Activated CD4-positive, alpha-beta T cell treated with anti-CD3 and anti-CD28 coated beads, Interleukin-2, Interleukin-4, amounts not matched to agents 100 ng/mL and 50 ng/mL, durations not matched to agents 16 hours and 8 hours (primary cell): ENCODE measurements at places on chromosomes 5 and 9.

DNA sequence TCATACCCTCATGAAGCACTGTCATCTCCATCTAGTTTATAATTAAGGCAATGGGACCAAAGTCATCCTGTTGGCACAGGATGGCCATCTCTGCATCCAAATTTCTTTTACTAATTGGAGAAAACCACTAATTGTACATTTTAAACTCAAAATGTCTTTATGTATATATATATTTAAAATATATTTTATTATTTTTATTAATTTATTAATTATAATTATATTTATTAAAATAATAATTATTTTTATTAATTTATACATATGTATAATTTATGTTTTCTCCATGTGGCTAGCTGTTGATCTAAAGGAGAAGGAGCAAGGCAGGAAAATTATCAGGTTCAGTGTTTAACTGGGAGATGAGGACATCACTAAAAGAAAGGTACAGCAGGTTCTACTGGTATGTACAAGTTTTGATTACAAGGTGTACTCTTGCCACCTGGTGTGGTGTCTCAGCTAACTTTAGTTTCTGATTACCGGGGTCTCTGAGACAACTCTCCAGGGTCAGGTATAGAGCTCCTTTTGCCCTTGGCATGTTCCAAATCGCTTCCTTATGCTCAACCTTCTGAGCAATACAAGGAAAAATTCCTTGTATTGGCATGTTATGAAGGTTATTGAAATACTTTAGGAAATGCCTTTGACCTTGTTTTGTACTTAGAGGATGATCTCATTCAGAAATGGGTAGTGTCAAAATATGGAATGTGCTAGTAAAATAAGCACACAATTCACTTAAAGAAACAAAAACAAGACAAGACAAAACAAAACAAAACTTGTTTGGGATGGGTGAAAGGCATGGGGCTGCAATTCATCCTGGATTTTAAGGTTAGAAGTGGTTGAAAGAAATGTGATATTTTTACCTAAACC is 79.6 kb downstream of the GHR start:
- DNase-seq, result no peak

GRCh38 chr9:98472216-98472615 is 216.8 kb upstream of the TBC1D2 start:
- no peak for DNase-seq

DNA sequence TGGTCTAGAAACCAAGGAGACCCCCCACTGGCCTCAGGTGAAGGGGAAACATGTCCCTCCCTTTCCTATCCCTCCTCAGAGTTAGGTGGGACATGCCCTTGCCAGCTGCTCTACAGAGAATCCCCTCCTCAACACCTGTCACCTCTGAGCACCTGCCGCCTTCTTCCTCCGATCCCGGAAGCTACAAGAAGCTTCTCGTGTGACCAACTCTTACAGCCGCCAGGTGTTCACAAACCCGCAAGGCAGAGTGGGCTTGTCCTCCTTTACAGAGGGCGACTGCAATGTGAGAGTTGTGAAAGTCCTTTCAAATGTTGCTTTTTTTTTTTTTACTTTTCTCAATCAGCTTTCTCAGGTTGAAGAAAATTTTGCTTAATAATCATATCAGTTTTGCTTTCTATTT is 3.7 kb upstream of the ICE1 start:
- no peak for DNase-seq

DNA sequence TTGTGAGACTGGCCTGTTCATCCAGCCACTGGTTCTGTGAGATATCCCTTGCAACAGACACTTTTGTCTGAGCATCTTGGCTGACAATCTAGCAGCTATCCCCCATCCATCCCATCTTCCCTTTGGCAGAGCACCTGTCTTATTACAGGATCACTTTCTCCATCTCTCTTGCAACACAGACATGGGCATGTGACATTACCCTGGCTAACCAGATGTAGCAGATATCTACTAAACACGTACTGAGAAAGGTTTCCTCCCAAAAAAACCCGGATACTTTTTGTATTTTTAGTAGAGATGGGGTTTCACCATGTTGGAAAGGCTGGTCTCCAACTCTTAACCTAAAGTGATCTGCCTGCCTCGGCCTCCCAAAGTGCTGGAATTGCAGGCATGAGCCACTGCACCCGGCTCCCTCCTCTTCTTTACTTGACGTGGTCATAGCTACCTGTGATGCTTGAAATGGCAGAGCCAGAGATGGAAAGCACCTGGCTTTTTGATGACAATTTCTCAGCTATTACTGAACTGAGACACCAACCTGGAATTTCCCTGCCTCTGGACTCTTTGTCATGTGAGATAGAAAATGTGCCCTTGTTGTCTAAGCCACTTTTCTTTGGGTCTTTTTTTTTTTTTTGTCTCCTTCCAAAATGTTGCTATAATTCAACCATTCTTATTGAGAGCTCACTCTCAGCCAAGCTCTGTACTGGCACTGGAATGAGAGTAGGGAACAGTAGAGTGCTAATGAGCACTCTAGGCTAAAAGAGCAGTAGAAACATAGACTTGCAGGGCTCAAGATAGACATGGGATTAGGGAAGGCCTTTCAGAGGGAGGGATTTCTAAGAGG is 32.6 kb downstream of the FNBP1 start:
- DNase-seq, result no peak

GRCh38 chr9:121372239-121373010 is 2.4 kb upstream of the STOM start:
- DNase-seq, result no peak
